ENCODE measurements at places on chromosomes 1 and 21.

DNA sequence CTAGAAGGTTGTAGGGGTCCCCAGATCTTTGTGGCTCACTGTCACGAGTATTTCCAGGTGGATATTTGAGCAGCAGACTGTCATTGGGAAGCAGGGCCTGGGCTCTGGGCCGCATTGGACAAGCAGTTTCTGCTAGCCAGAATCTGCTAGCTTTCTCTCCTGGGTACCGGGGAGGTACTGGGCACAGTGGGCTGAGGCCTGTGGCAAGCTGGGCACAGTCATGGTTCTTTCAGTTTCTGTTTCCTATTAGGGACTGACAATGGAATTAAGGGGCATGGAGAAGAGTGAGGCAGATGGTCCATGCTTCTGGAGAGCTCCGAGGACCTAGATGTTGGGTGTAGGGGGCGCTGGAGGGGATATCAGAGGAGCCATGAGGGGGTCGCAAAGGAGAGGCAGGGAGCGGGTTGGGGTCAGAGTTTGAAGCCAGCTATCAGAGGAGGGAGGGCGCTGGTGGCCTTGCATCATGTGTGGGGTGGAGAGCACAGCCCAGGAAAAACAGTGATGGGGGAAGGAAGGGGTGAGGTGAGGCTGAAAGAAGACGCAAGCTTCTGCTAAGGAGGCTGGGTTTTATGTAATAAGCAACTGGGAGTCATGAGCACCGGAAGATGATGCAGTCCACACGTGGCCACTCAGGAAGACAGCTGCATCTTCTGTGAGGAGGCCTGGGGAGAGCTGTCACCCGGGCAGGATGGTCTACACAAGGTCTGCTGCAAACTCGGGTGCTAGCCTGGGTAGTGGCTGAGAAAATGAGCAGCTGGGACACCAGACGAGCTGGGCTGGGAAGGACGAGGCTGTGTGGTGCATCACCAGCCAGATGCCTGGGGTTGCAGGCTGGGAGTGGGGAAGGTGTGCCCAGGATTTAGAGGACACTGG lies 72.7 kb downstream of the IER5 start:
- DNase-seq, result no peak

GRCh38 chr1:208090388-208091301 lies 153.5 kb downstream of the PLXNA2 start:
- DNase-seq, result no peak

GRCh38 chr1:218785928-218786327 lies 387.8 kb upstream of the LYPLAL1 start:
- DNase-seq, result no peak

DNA sequence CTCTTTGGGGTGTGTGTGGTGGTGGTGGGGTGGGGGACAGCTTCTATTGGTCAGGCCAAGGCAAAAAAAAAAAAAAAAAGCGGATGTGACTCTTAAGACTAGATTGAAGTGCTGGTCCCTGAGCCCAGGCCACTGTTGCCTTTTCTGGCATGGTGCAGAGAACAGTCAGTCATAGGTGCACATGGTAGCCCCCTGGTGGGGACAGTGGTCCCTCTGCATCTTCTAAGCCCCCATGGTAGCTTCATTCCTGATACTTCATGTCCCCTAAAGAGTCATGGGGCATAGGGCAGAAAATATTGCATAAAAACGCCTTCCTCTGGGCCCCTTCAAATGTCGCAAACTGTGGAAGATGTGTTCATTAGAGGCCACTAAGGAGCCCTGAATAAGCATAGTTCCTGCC lies 371.8 kb downstream of the NPHP4 start:
- no peak for DNase-seq

GRCh38 chr1:2233997-2234761 lies 6.1 kb downstream of the SKI start:
- no peak for DNase-seq

DNA sequence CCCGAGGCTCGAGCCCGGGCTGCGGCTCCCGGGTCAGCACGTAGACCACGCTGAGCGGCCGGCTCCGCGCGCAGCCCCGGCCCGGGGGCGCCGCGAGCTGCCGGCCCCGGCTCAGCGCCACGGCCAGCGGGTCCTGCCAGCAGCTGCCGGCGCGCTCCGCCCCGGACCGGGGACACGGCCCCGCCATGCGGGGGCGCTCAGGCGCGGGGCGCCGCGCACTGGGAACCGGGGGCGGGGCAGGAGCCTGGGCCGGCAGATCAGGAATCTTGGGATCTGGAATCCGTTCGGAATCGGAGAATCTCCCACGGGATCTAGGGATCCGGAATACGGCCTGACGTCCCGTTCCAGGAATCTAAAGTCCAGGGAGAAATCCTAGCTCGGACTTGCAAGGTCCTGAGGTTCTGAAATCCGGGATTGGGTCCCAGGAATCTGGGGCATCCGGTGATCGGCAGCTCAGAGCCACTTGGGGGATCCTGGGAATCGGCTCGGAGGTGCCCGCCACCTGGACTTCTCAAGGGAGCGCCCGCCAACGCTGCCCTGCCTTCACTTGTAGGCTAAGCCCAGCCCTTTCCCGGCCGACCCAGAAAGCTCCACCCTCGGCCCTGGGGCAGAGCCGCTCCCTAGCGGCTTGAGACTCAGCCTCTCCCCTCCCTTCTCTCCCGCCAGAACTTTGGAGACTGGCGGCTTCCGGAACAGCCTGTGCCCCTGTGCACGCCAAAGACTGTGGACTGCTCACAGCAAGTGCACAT lies at the start of gene MAP3K6:
MAP3K6 (minus strand) TSS at position 551 of the 749 bp plus-strand sequence; CDS start at position 187, 364 bp downstream.
- DNase-seq, result peak; percentile 46

DNA sequence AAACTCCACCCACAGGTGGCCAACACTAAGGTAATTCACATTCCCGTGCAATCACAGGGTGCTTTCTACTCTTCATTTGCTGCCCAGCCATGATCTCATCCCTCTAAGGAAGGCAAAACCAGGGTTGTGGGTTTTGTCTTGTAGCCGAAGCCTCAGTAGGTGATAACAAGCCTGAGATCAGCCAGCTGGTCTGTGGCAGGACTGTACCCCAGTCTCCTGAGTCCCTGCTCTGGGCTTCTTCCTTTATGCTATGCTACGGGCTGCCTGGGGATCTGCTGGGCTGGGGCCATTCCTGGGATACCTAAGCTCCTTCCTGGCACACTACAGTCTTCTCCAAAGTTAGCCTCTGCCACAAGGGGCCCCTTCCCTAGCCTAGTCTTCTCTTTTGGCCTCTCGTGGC lies 9.8 kb downstream of the PPFIA4 start:
- no peak for DNase-seq

DNA sequence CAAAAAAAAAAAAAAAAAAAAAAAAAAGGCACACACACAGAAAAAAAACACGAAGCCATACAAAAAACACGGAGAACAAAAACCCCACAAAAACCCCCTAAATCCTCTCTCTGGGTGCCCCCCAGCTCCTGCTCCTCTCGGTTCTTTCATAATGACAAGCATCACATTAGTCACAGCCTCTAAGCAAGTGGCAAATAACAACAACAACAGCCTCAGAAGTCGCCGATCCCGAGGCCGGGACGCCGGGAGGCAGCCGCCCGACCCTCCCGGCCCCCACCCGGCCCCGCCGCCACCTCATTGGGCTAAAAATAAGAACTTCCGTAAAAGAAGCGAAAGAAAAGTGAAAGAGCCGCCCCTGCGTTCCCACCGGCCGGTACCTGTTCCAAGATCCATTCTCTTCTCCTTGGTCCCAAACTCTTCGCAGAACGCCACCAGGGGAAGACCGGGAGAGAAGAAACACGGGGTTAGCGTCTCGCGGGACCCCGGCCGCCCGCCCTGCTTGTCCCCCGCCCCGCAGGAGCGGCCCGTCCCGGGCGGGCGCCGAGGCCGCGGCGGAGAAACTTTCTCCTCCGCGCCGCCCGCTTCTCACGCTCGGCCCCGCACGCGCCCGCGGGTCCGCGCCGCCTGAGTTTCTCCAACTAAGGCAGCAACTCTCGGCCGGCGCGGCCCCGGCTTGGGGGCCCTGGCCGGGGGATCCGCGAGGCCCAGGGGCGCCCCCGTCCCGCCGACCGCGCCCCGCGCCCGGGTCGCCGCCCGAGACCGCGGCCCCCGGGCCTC lies 102.8 kb downstream of the CASZ1 start:
- DNase-seq, result no peak

GRCh38 chr1:8204826-8205225 lies 113.1 kb upstream of the SLC45A1 start:
- no peak for DNase-seq

Data from SK-N-DZ (cell line).